Activated T-cell treated with anti-CD3 and anti-CD28 coated beads, Interleukin-2, amount 50 U/mL, for 72 hours (primary cell): ENCODE measurements at places on chromosomes 16 and 17. TPM values are rescaled to one million over a fixed set of nuclear protein-coding genes. Genes with fewer than 3 reads are reported as not detected.

ZNF778 gene
- total RNA-seq: 10.9 TPM

MED13 gene
- total RNA-seq: 61.6 TPM

LGALS3BP gene
- 28.2 TPM for total RNA-seq

GRCh38 chr16:85243308-85243707 lies 131.0 kb upstream of the CIBAR2 start:
- H3K36me3 ChIP-seq: no peaks in the 10 kb centered on the region
- DNase-seq: no peak
- H3K4me1 ChIP-seq: peaks cover 6% of the 10 kb centered on the region
- H3K4me3 ChIP-seq: no peak overlapping the region

DNA sequence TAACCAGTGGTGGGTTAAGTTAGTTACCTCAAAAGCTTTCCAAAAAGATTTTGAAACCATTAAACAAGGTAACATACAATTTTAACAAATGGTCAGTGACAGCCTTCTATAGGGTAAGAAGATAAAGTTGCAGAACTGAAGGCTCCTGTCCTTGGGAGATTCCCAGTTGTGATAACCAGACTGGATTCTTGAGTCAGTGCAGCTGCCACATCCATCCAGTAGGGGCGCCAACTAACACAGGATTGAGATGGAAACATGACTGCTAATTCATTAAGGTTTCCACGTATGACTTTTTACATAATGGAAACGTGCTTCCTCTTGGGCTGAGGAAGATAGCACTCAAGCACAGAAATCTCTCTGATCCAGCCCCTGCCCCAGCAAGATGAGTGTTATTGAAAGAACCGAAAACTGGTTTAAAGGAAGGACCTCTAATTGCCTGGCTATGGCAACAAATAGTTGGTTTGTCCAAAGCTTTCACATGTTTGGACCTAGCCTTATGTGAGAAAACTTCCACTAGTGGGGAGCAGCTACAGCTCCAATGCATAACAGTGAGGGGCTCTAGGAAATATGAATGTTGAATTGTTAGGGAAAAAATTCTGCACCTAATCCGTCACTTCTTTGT lies 269.8 kb upstream of the MYOCD start:
- DNase-seq: no peak
- H3K27ac ChIP-seq: no peak overlapping the region
- no peaks in the 10 kb centered on the region for H3K36me3 ChIP-seq

GRCh38 chr17:63196772-63197335 lies 230.8 kb downstream of the TANC2 start:
- no peaks in the 10 kb centered on the region for H3K27me3 ChIP-seq
- no peaks in the 10 kb centered on the region for H3K36me3 ChIP-seq
- H3K4me1 ChIP-seq: peaks cover 10% of the 10 kb centered on the region
- DNase-seq: no peak

DNA sequence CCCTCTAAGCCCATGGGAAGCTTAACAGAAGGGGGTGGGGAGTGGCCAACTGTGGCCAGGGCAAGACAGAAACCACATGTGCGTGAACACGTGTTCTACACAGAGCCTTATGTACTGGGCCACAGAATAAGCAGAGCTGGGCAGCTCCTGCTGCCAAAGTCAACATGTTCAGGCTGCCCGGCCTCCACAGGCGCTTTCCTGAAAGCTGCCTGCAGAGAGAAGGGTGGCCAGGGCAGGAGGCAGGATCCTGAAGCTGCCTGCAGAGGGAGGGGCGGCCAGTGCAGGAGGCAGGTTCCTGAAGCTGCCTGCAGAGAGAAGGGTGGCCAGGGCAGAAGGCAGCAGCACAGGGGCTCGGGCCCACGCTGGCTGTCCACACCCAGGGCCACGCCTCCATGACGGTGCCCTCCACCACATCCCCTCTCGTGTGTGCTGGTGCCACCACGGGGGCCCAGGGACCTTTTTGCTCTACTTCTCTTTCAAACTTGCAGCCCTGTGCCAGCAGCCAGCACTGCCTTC lies 79.5 kb downstream of the ANKRD11 start:
- peak overlapping the region; percentile 14 for H3K4me3 ChIP-seq
- no peaks in the 10 kb centered on the region for H3K36me3 ChIP-seq
- H3K4me1 ChIP-seq: peaks cover 90% of the 10 kb centered on the region
- H3K27ac ChIP-seq: peak overlapping the region; percentile 83

GRCh38 chr16:381789-382717 lies at the start of gene PGAP6:
Gene PGAP6 (minus strand): TSS chr16:381978. CDS start chr16:381821, 157 bp downstream.
- peak; percentile 81 for DNase-seq
- H3K4me1 ChIP-seq: peaks cover 20% of the 10 kb centered on the region
- no peaks in the 10 kb centered on the region for H3K27me3 ChIP-seq
- peak within 1 kb of the TSS; percentile 89 for H3K4me3 ChIP-seq

GRCh38 chr16:68640972-68641371 lies 4.1 kb upstream of the CDH3 start:
- no peak for DNase-seq
- H3K27ac ChIP-seq: no peak overlapping the region
- H3K27me3 ChIP-seq: peaks cover 34% of the 10 kb centered on the region
- peaks cover 3% of the 10 kb centered on the region for H3K36me3 ChIP-seq
- peaks cover 36% of the 10 kb centered on the region for H3K4me1 ChIP-seq

DNA sequence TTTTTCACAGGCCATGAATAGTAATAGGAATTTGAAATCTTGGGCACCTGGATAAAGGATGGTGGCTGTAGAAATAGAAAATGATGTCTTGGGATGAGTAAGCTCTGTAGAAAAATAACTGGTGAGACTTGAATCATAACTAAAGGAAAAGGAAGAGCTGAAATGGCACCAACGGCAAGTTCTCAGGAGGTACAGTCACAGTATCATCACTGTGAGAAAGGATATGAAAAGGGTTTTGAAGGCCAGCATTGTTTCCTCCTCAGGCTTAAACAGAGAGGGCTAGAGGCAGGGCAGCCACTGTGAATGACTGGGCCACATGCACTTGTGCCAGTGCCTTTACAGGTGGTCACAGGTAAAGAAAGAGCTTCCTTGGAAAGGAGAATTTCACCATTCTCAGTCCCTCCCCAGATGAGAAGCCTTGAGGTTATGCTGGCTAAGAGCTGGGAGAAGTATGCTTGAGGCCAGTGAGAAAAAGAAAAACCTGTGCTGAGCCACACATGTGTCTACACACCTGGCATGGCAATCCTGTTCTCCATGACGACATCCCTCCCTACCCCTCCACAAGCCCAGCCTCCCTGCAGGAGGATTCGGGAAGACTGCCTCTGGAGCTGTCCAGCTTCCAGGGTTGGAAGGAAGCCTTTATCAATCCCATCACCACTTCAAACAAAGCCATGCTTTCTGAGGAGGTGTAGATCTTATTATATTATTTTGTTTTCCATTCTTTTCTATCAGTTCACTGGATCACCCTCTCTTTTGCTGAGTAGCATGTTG lies 3.8 kb upstream of the ANKFN1 start:
- DNase-seq: no peak
- H3K36me3 ChIP-seq: no peaks in the 10 kb centered on the region
- H3K27ac ChIP-seq: no peak overlapping the region

DNA sequence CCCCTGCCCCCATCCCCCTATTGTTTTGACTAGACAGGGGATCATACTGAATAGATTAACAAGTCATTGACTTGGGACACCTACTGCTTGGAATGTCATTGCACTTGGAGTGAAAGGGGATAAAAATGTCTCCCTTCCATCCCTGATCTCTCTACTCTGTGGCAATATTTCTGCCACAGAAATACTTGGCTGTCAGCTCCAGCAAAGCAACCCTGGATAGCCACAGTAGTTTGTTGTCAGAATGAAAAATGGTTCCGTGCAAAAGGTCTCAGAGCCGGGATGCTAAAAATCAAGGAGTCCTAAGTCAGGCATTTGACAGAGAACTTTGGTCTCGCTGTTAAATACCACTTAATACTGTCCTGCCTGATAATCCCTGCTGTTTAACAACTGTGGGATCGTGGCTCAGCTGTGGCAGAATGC lies 722.0 kb upstream of the SOX9 start:
- no peaks in the 10 kb centered on the region for H3K4me1 ChIP-seq
- H3K27ac ChIP-seq: no peak overlapping the region
- H3K36me3 ChIP-seq: no peaks in the 10 kb centered on the region
- no peaks in the 10 kb centered on the region for H3K27me3 ChIP-seq
- no peak for DNase-seq
- H3K4me3 ChIP-seq: no peak overlapping the region

DNA sequence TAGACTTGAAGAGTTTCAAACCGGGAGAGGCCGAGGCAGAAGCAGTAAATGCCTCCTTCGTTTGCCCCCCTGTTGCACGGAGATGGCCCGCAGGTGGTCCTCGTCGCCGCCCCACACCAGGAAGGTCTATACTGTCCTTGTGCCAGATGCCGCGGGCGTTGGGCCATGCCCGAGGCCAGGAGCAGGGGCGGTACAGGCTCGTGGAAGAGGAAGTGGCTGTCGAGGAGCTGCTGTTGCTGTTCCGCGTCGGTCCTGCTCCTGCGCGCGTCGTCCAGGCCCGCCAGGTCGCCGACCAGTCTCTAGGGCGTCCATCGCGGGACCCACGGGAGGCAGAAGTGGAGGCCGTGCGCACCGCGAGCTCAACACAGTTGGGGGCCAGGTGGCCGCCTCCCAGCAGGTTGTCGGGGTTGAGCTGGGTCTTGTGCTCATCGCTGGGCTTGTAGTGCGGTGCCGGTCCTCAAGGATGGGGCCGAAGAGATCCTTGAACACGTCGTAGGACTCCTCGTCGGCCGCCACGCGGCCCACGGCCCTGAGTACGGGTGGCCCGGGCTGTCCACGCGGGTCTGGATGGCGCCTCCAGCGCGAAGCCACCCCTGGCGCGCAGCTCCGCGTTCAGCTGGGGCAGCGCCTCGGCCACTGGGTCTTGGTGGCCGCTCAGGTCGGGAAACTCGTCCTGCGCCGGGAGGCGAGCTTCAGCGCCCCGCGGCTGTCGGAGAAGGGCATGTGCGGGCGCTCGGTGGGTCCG lies 13.1 kb upstream of the C16orf87 start:
- H3K27me3 ChIP-seq: no peaks in the 10 kb centered on the region
- H3K27ac ChIP-seq: no peak overlapping the region
- H3K4me1 ChIP-seq: no peaks in the 10 kb centered on the region
- DNase-seq: no peak
- no peaks in the 10 kb centered on the region for H3K36me3 ChIP-seq

- H3K27ac ChIP-seq: no peak overlapping the region
- peaks cover 13% of the 10 kb centered on the region for H3K4me1 ChIP-seq
- H3K36me3 ChIP-seq: peaks cover 3% of the 10 kb centered on the region
- no peak for DNase-seq
- H3K4me3 ChIP-seq: no peak overlapping the region
These were observed 27.6 kb downstream of the TRAP1 start for GRCh38 chr16:3689731-3690130.

DNA sequence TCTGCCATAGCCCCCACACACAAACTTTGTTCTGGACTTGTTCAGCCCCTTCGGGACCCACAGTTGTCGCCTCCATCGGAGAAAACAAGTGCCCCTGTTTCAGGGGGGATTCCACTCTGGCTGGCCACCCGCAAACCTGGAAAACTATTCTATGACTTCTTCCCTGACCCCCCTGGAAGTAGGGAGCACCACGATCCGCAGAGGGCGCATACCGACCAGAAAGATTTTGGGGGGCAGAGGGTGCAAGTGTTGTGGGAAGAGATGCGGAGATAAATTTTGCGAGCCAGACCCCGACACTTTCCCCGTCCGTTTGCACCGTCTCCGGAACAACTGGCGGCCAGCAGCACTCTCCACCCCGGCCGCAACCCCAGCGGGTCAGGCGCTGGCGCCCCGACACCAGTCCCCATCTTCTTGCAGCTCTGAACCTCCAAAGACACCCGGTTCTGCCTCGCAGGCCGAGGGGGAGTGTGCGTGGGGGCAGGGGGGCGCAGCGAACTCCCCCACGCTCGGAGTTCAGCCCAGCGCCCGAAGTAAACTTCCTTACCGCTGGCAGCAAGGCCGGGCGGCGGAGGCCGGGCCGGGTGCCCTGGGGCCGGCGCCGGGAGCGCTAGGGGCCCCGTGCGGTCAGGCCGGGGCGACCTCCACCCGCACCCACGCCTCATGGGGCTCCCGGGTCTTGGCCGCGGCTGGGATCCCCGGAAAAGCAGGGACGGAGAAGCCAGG lies 744 bp downstream of the SALL1 start:
- no peak for DNase-seq
- no peak overlapping the region for H3K4me3 ChIP-seq
- no peak overlapping the region for H3K27ac ChIP-seq
- H3K4me1 ChIP-seq: peaks cover 14% of the 10 kb centered on the region
- peaks cover 4% of the 10 kb centered on the region for H3K36me3 ChIP-seq

- peak; percentile 12 for DNase-seq
- peaks cover 5% of the 10 kb centered on the region for H3K4me1 ChIP-seq
- H3K27me3 ChIP-seq: no peaks in the 10 kb centered on the region
- H3K36me3 ChIP-seq: no peaks in the 10 kb centered on the region
These were observed 16.7 kb downstream of the TPSG1 start for GRCh38 chr16:1208239-1208830.
